ENCODE measurements at places on chromosomes 16 and 17. TPM values are rescaled to one million over a fixed set of nuclear protein-coding genes. Genes with fewer than 3 reads are reported as not detected.

NPIPB13 gene
- total RNA-seq, result 0.58 TPM

OR1A1 gene
- total RNA-seq, result not detected

ITGAX gene
- total RNA-seq, result 0.52 TPM

NLRC5 gene
- 103 TPM for total RNA-seq

GPR139 gene
- not detected for total RNA-seq

DNA sequence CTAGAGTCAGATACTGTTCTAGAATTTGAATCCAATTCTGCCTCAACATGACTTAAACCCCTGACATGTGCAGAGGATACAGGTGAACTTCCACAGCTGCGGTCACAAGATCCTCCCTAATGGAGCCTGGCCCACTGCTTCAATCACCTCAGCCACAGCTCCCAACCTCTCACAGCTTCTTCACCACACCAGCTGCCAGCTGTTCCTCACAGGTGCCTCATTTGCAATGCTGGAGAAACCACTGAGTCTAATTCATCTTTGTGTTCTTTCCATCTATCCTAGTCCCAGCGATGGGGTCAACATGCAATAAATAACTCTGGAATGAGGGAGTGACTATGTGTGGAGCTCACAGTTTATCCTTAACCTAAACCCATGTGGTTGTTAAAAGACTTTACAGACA lies 72.0 kb upstream of the MAF start:
- DNase-seq, result no peak

DNA sequence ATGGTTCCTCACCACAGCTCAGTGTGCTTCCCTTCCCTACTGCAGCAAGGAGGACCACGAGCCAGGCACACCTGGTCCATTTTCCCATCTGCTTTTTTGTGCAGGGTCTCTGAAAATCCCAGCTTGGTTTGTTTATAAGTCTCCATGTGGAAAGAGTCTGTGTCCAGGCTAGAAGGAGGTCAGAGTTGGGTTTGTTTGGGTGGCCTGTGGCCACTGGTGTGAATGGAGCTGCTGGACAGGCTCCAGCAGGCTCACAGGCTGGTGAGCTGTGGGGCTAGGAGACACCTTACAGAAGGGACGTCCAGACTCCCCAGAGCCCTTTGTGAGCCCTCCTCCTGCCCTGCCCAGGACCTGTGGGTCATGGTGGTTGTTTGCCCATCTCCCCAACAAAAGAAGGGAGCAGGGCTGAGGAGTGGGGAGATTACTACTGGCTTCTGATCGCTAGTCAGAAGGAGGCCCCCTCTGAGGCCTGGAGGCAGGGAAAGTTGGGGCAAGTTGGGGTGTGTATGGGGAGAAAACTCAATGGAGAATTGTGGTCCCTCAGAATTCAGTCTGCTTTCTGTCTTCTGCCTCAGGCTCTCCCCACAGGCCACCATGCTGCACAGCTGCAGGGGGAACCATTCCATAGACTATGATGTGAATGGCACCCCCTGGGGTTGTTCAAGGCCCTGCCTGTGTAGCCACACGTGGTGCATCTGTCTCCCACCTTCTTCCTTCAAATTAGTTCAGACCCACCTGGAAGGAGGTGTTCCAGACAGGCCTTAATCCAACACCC lies 4.1 kb downstream of the RARA start:
- no peak for DNase-seq

DNA sequence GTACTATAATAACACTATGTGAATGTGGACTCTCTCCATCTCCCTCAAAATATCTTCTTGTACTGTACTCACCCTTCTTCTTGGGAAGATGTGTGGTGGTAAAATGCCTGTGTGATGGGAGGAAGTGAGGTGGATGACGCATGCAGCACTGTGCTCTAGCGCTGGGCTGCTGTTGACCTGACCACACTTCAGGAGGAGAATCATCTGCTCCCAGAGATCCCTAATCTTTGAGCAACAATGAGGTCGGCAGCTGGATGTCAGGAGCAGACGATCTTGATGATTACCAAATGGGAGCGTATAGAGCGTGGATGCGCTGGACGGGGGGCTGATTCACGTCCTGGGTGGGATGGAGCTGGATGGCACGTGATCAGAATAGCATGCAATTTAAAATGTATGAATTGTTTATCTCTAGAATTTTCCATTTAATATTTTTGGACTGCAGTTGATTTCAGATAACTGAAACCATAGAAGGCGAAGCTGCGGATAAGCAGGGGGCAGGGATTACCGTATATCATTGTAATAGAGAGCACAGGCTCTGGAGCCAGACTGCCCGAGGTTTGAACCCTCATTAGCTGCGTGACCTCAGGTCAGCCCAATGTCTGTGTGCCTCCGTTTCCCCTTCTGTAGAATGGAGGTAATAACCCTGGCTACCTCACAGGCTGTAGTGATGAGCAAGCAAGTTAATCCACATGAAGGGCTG lies 23.7 kb upstream of the CYLD start:
- no peak for DNase-seq

GRCh38 chr16:52964290-52964689 lies 88.4 kb downstream of the CHD9NB start:
- no peak for DNase-seq

DNA sequence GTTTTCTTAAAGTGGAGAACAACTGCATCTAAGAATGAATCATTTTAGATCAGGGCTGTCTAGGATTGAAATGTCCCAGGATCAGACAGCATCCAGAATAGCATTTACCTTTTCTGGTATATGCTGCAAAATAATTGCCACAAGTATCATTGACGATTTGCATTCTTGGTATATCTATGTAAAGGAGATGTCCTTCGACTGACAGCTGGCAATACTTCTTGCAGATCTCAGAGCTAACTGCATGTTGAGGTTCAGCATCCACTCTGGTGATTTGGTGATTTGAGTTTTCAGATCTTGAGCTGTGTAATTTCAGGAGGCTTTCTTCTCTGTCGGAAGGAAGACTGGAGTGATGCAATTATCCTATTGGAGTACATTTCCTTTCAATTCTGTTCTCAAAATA lies 78.1 kb upstream of the CPHXL start:
- DNase-seq, result no peak

GRCh38 chr17:35766903-35767510 lies 6.3 kb downstream of the C17orf50 start:
- DNase-seq, result peak; percentile 76

DNA sequence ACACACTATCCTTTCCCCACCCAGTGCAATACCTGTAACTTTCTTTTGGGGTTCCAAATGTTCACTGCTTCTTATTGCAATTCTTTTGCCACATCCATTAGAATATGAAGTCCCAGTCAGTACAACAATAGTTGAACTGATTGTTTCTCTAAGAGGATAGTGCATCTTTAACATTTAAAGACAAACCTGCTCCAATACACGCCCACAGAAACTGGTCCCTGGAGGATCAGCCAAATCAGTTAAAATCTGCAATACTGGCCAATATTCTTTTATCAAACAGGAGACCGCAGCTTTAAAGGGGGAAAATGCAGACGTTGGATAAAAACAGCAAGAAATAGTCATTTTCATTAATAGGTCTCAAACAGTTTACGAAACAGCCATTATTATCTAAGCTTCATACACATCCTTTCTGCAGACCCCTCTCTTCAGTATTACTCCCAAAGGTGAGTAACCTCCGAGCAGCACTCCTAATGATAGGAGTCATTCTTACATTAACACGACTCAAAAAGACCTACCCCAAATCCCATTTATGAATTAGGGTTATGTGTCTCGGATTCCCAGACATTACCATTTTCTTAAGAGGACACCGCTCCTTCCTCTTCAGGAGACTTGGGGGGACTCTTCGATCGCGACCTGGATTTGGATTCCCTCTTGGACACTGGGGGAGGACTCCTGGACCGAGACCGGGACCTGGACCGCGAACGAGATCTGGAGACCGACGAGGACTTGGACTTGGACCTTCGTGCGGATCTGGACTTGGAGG lies 1.4 kb downstream of the SRSF2 start:
- DNase-seq, result peak; percentile 56

GRCh38 chr16:23466162-23466885 lies 13.3 kb upstream of the COG7 start:
- no peak for DNase-seq

DNA sequence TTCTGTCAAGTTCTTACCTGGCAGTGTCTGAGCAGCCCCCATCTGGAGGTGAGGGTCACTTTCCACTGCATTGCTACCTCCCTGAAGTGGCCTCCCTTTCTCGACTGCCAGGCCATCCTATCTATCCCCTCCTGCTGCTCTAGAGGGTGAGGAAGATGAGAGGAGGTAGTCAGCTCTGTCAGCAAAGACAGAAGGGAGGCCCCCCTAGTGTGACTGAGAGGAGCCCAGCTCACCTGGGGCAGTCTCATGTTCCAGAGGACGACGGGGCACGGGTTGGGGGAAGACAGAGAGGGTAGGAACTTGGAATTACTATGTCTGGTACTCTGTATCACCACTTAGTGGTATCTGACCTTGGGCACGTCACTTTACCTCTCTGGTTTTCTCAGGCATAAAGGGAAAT lies 22.0 kb downstream of the MYO19 start:
- DNase-seq, result no peak

GRCh38 chr17:31134576-31134975 lies 39.8 kb downstream of the NF1 start:
- DNase-seq, result no peak

GRCh38 chr17:76872221-76872873 lies 4.1 kb downstream of the MGAT5B start:
- DNase-seq, result peak; percentile 66

DNA sequence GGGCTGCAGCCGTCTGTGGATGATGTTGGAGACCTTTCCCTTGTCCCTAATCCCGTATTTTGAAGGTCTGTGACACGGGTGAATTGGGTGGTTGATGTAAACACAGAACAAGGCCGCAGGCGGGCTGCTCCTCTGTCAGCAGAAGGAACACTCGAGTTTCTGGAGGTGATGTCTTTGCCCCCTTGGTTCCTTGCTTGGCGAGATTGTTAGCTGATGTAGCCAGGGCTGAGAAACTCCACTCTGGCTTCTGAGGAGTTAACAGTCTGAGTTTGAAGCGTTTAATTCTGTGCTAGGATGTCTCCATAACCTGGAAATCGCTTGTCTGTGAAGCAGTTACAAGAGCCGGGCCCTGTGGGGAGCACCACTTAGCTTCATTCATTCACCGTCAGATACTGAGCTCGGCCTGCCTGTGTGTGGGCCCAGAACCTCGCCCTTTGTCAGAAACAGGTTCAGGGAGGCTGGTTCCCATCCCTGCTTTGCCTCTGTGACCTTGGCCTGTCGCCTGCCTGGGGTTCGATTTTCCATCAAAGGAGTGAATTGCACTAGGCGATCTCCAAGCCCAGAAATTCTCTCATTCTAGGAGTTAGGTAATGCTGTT lies 1.3 kb downstream of the MAPK8IP3 start:
- DNase-seq, result peak; percentile 57

- no peak for DNase-seq
These were observed 357.9 kb upstream of the HSBP1 start for GRCh38 chr16:83449861-83450260.

- no peak for DNase-seq
These were observed 8.9 kb upstream of the TCF25 start for GRCh38 chr16:89864527-89864820.

DNA sequence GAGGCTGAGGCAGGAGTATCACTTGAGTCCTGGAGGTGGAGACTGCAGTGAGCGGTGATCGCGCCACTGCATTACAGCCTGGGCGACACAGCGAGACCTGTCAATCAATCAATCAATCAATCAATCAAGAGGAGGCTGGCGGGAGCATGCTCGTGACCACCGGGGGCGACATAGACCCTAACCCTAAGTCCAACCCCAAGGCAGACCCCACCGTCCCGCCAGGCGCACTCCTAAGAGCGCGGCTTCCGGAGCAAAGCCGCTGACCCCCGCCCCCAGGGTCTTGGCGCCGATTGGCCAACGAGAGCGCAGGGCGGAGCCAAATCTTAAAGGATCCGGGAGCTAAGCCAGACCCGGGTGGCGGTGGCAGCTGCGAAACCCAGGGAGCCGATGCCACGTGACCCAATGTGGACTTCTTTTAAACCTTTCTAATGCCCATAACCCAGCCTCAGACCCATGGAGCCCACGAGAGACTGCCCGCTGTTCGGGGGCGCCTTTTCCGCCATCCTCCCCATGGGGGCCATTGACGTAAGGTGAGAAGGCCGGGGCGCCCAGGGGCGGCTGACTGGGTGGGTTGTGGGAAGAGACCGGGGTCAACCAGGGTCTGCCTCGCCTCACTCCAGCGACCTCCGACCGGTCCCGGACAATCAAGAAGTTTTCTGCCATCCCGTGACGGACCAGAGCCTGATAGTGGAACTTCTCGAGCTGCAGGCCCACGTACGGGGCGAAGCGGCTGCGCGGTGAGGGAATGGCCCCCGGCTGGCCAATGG lies at the start of gene RANGRF:
Gene RANGRF (plus strand): TSS at position 335 of the 767 bp plus-strand sequence. CDS start 119 bp downstream, at position 454.
- DNase-seq, result peak; percentile 95

DNA sequence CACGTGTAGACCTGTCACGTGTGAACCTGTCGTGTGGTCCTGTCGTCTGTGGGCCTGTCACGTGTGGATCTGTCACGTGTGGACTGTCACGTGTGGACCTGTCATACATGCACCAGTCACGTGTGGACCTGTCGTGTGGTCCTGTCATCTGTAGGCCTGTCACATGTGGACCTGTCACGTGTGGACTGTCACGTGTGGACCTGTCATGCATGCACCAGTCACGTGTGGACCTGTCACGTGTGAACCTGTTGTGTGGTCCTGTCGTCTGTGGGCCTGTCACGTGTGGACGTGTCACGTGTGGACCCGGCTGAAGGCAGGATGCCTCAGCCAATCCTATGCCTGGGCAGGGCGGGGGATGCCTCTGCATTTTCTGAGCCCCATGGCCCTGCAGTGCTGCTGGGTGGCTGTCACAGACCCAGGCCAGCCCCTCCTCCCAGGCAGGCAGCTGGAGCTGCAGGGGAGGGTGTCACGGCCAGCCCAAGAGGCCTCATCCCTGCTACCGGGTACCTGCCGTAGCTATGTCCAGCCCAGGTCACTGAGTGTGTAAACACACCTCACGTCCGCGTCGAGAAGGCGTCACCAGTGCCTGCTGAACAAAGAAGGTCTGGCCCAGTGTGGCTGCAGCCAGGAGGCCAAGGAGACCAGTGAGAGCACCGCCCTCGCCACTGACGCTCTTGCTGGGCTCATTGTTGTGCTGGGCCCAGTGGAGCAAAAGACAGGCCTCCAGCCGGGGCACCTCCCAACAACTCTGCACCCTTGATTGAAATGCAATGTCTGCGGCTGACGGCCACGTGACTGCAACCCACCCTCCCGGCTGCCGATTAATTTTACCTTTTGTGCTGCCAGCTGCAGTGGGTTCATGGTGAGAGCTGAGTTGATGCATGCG lies 18.6 kb upstream of the ACSF3 start:
- no peak for DNase-seq

GRCh38 chr17:6502871-6503509 lies 53.4 kb downstream of the PITPNM3 start:
- DNase-seq, result no peak

Data from Karpas-422 (cell line).